T-cell (primary cell): ENCODE measurements at places on chromosomes 6 and 20.

GRCh38 chr20:38875175-38875993, 50.8 kb upstream of the FAM83D start:
- DNase-seq: peak; percentile 83

DNA sequence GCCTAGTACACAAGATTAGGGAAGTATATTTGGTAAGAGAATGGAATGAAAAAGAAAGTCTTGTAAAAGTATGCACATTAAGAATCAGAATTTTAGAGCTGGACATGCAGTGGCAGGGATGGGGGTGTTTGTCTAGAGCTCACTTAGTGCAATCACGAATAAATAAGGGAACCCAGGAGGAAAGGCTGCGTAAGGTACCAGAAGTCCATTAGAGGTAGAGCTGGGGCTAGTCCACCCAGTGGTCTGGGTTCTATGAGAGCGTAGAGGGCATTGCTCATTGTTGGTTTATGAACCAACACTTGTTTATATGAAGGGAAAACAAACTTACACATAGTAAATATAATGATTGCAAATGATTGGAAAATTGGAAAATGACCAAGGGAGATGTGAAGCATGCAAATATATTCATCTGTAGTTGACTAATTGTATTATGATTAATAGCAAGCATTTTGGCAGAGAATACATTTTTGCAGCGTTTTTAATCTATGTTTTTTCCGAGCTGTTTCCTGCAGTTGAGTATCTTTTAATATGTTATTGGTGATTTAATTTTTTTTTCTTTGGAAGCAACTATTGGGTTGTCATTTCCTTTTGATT, 3.2 kb downstream of the CDC40 start:
- DNase-seq: no peak

GRCh38 chr6:30490026-30490876, 942 bp downstream of the HLA-E start:
- peak; percentile 79 for DNase-seq

DNA sequence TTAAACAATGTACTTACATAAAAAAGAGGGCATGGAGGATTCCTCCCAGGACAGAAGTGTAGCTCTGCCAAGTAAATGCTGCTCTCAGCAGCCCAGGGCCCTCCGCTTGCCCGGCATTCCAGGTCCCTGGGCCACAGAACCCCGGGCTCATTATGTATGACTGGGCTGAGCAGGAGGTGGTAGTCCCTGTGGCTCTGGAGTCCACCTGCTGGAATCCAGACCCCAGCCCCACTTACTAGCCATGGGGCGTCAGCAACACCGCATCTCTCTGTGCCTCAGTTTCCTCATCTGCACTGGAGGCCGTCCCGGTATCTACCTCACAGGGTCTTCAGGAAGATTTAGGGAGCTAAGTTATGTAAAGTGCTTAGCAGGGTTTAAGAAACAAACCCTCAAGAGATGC, 55.4 kb downstream of the PSMG4 start:
- no peak for DNase-seq

DNA sequence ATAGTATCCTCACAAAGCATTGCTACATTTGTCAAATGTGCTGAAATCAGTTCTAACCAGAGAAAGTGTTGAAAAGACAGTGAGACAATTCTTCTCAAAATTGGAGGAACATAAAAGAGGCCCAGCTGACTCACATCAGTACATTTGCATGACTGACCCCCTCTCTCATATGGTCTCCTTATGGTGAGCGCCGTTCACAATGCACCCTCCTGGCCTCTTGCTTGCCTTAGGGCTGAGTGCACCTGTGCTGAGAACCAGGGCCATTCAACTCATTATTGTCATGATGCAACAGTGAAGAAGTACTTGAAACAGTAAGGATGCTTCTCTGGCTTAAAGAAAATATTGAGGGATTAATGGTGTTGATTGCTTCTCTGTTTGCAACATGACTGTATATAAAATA, 375.2 kb upstream of the AGPAT4 start:
- no peak for DNase-seq

GRCh38 chr6:4472222-4472621, 304.0 kb upstream of the CDYL start:
- no peak for DNase-seq

DNA sequence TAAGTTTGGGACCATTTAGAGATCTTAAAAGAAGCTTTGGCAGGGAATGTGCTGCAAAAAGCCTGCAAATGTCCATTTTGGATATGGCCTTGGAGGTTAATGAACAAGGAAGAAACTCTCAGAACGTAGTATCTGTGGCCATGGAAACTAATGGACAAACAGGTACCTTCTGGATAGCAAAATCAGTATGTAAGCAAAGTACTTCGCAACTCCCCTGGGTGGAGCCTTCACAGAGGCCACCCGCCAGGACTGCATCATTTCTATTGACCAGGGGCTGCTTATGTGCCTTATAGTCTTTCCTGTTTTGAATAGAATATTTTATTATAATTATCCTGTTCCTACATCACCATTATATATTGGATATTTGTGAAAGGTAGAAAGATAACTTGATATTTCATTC, 510.8 kb upstream of the SYNCRIP start:
- DNase-seq: no peak

- no peak for DNase-seq
Observed at GRCh38 chr6:133964052-133964451, 11.0 kb downstream of the TBPL1 start.

DNA sequence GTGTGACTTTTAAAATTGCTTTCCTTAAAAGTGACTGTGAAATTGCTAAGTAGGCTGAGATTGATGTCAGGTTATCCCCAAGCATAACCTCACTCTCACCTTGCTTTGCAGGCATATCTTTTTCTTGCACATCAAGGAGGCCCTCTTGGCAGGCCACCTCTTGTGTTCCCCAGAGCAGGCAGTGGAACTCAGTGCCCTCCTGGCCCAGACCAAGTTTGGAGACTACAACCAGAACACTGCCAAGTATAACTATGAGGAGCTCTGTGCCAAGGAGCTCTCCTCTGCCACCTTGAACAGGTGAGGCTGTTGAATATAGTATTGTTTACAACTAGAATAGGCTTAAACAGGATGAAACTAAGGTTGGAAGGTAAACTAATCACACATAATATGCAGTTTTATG, 12.6 kb downstream of the MYLIP start:
- DNase-seq: no peak

DNA sequence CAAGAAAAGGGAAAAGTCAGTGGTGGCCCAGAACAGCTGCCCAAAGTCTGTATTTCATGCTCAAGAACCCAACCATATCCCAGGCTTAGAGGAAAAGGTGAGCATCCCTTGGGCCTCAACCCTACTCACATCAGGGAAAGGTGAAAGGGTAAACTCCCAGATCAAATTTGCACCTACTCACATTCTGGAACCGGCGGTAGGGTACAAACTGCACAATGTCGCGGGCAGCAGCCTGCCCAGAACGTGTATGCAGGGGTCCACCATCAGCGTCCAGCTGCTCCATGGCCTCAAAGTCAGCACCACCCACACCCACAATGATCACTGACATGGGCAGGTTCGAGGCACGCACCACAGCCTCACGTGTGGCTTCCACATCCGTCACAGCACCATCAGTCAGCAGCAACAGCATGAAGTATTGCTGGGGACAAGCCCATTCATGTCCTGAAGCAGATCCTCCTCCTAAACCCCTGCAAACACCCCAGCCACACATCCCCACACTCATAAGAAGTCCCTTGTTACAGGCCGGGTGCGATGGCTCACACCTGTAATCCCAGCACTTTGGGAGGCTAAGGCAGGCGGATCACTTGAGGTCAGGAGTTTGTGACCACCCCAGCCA, 10.9 kb downstream of the SPAG4 start:
- no peak for DNase-seq

- no peak for DNase-seq
Observed at GRCh38 chr6:29647927-29648642, 8.8 kb upstream of the MOG start.

DNA sequence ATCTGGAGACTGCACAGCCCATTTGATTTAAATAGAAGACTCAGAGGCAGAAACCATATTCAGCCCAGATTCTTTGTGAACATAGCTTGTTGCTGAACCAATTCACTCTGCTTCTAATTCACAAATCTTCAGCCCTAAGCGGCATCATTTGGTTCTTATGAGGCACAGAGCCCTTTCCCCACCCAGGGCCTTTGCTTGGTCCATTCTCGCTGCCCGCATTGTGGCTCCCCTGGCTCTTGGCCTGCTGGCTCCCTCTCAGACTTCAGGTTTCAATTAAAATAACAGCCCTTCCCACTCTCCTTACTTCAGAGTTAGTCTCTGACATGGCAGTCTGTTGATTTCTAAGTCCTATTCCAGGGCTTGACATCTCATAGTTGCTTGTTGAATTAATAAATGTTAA, 9.4 kb upstream of the TMEM14A start:
- no peak for DNase-seq

- DNase-seq: no peak
Observed at GRCh38 chr20:62709537-62709905, 885 bp downstream of the NTSR1 start.

- DNase-seq: no peak
Observed at GRCh38 chr6:13433709-13434121, 53.7 kb downstream of the GFOD1 start.

- DNase-seq: peak; percentile 30
Observed at GRCh38 chr6:43644940-43645612, at the start of gene RSPH9. TSS of gene RSPH9 (plus strand) at chr6:43645036. CDS start at chr6:43645099, 63 bp downstream.

DNA sequence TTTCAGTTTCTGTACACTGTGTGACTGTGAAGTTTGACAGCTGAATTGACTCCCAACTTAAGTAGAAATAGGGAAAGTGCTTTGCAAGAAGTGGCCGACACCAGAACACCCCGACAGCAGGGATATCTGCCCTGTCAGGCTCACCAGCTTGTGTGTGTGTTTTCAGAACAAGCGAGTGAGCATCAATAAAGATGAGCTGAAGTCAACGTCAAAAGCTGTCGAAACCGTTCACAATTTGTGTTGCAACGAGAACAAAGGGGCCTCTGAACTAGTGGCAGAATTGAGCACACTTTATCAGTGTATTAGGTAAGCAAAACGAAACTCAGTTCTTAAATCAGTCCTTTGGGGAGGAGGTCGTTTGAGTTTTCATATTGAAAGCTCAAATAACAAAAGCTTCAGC, 10.7 kb downstream of the NELFCD start:
- DNase-seq: no peak

- DNase-seq: no peak
Observed at GRCh38 chr20:19070681-19071445, 141.6 kb upstream of the SLC24A3 start.

GRCh38 chr6:35209081-35209480, 4.7 kb upstream of the SCUBE3 start:
- DNase-seq: no peak

DNA sequence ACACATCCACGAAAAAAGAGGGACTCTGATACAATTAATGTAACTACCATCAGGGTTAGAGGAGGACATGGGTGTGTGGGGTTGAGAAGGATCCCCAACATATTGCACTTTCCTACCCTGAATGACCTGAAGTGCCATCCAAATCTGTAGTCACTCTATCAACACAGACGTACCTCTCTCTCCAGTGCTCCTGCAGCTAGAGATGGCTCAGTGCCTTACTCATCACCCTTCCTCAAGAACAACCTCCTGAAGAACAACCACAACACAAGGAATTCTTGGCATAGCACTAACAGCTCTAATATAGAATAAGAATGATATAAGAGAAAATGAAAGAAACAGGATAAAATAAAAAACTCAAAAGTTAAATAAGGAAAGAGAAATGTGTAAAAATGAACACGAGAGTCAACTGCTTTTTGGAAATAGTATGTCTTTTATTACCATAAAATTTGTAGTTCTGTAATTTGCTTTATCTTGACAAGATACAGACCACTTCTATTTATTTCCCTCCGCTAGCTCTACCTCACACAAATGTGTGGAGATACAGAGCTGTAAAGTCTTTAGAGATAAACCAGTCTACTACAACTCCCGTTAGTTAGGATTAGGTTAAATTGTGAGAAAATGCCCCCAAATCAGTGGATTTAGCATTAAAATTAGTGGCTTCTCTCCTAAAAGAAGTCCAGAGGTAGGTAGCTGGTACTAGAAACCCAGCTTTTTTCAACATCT, 63.9 kb downstream of the REV3L start:
- DNase-seq: no peak

GRCh38 chr20:59812286-59813125, 120.9 kb downstream of the SYCP2 start:
- no peak for DNase-seq

DNA sequence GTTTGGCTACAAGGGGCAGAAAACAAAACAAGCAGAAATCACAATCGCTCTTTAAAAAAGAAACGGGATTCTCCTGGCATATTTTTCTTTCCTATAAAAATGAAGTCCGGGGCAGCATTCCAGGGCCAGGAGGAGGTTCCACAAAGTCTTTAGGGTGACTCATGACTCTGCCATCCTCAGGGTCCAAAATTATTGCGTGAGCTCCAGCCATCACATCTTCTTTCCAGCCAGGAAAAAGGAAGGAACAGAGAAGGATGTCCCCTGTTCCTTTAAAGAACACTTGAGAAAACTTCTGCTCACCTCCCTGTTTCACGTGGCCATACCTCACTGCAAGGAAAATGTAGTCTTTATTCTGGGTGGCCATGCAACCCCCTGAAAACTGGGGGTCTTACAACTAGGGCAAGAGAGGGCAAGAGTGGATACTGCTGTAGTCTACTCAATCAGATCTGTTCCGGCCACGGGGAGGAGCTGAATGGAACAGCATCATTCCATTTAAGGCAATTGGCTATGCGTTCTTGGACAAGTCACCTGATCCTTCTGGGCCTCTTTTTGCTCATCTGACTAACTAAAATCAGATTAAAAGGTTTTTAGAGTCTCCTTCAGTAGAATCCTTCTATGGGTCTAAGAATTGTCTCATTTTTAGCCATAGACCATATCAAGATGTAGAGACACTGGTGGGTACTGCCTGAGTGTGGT, 49.4 kb downstream of the CTCFL start:
- no peak for DNase-seq

- DNase-seq: no peak
Observed at GRCh38 chr6:155066361-155066760, 71.2 kb downstream of the TIAM2 start.

- no peak for DNase-seq
Observed at GRCh38 chr20:20371681-20372080, 3.8 kb downstream of the INSM1 start.

DNA sequence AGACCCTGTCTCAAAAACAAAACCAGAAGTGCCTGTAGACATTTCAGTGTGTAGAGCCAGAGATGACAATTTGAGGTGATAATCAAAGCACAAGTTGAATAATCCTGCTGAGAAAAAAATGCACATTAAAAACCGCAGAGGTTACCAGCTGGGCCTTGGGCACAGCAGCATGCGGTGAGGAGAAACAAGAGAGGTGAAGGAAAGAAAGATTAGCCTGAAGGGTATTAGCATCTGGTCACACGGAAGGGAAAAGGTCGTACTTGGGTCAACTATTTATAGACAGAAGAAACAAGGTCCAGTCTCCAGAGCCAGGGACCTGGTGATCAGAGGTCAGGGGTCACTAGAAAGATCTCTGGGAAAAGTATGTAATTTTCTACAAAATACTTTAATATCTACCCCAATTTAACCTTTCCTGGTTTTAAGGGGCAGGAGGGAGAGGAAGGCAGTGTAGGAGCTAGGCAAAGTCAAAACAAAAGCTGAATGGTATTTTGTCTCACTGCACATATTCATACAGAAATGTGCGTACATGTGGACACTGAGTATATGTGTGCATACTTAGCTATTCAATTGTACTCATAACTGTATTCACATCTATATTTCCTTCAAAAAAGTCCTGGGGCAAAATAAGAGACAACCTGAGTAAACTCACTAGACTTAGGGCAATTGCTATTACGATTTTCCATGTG, 10.1 kb downstream of the MAP7 start:
- no peak for DNase-seq
